B cell (primary cell): ENCODE measurements at places on chromosomes 4 and X. TPM values are rescaled to one million over a fixed set of nuclear protein-coding genes. Genes with fewer than 3 reads are reported as not detected.

- DNase-seq: peak; percentile 27
These were observed 63.2 kb downstream of the CLDN22 start for GRCh38 chr4:183256756-183257385.

Gene SLC10A4
- 0.25 and 0.49 TPM in 2 replicates for total RNA-seq

GRCh38 chr4:108139089-108139488 is 29.6 kb downstream of the LEF1 start:
- no peak for DNase-seq

Gene L1CAM
- 19.9 and 22.2 TPM in 2 replicates for total RNA-seq

DNA sequence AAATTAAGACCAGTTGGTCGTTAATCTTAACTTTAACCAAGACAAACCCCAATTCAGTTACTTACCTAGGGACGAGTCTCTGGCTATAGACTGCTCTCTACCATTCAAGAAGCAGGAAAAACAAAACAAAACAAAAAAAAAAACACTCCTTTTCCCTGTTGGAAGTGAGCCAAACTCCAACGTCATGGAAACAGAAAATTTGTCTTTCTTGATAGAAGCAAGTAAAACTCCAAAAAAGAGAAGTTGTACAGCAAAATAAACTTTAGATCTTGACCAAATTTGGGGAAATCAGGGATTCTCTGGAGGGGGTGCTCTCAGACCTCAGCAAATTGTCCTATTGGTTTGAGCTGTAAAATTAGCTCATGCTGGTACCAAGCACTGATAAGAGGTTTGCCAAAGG is 3.7 kb downstream of the CNGA1 start:
- DNase-seq: no peak

GRCh38 chr4:25984266-25984665 is 70.2 kb downstream of the SMIM20 start:
- no peak for DNase-seq

DNA sequence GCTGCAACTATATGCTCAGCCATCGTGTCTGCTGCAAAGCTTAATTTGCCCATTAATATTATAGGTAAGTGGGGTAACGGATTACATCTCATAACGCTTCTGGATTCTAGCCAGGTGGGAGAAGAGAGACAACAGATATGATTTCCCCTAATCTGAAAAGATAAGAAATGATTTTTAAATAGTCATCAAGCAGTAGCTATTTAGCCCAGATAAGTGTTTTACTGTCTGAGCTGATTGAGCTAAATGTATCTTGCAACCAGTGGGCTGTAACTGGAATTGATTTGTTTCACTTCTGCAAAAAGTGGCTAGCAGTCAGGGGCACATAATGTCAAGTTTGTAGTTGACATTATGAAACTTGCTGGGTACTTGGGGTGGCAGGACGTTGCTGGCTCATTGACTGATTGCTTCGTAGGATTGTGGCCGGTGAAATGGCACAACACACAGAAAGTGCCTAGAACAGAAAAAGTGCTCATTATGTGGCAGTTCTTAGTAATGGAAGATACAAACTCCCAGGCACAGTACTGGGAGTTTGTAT is 18.5 kb downstream of the LAP3 start:
- peak; percentile 78 for DNase-seq

Gene SEC24D
- total RNA-seq: 15.8 and 19.8 TPM in 2 replicates

DNA sequence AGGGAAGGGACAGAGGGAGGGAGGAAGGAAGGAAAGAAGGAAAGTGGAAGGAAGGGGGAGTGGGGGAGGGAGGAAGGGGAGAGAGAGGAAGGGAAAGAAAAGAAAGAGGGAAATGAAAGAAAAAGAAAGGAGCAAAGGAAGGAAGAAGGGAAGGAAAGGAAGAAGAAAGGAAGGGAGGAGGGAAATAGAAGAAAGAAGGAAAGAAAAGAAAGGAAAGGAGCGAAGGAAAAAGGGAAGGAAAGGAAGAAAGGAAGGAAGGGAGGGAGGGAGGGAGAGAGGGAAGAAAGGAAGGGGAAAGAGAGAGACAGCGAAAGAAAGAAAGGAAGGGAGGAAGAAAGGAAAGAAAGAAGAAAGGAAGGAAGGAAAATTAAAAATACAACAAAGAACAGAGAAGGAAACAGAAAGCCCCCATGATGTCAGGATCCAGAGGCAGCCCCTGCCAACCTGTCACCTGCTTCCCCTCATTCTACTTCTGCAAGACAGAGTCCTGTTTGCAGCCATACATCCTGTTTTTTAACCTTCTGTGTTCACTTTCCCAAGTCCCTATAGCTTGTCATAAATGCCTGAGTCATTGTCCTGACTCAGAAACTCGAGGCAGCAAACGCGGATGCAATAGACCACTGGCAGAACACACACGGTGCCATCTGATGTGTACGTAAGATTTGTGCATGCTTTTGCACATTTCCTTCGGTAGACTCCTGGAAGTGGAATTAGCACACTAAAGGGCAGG is 77.0 kb upstream of the C4orf50 start:
- no peak for DNase-seq

DNA sequence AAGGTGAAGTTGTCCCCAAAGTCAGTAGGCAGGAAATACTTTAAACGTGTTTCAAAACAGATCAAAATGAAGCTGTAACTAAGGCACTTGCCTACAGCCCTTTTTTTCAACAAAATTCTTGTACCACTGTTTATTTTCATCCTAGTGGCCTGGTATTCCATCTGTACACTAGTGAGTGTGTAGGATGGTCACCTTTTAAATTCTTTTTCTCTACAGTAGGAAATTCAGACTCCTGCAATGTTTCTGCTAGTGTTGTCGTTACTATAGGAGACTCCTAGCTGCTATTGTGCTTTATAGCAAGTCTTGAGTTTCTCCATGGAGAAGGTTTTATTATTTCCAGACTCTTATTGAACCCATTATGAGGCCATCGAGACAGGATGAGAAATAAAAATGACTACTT is 7.0 kb upstream of the NHS start:
- no peak for DNase-seq

GRCh38 chr4:96186593-96186992 is 346.7 kb downstream of the PDHA2 start:
- no peak for DNase-seq
